ENCODE measurements at places on chromosomes 11 and 22.

GRCh38 chr11:131877246-131877942, 507.0 kb downstream of the NTM start:
- no peak for DNase-seq

GRCh38 chr11:134668076-134668475, 256.0 kb upstream of the B3GAT1 start:
- no peak for DNase-seq

GRCh38 chr11:85923455-85923854, 68.3 kb downstream of the CCDC83 start:
- DNase-seq: no peak

GRCh38 chr11:78662811-78663210, 88.1 kb upstream of the NARS2 start:
- no peak for DNase-seq

GRCh38 chr11:21018248-21018647, 348.9 kb downstream of the NELL1 start:
- no peak for DNase-seq

- DNase-seq: no peak
These were observed 11.4 kb upstream of the ARHGEF17 start for GRCh38 chr11:73296501-73297230.

DNA sequence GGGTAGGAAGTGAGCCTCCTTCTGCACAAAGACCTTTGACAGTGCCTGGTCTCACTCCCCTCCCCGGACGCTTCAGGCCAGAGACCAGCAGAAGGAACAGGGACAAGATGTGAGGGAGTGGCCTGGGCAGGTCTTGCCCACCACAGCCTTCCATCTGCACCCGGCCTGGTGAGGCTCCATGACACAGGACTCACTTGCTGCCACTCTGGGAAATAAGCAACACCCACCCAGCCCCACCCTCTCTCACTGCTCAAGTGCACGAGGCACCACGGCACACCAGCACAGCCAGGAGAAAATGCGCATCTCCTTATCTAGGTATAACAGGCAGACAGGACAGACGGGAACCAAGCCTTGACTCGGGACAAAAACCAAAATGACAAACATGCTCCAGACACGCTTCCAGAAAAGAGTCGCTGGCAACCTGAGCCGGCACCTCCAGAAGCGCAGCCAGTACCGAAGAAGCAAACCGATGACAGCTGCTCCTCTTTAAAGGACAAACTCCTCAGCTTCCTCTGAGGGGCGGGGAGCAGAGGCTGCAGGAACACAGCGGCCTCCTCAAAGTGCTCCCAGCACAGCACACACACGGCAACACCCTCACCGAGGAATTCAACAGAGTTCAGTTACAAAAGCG, 41.7 kb downstream of the BRD1 start:
- DNase-seq: no peak

- no peak for DNase-seq
These were observed 80.1 kb downstream of the IGLL1 start for GRCh38 chr22:23499845-23500500.

- peak; percentile 92 for DNase-seq
These were observed 35.7 kb downstream of the CELSR1 start for GRCh38 chr22:46501701-46502100.

DNA sequence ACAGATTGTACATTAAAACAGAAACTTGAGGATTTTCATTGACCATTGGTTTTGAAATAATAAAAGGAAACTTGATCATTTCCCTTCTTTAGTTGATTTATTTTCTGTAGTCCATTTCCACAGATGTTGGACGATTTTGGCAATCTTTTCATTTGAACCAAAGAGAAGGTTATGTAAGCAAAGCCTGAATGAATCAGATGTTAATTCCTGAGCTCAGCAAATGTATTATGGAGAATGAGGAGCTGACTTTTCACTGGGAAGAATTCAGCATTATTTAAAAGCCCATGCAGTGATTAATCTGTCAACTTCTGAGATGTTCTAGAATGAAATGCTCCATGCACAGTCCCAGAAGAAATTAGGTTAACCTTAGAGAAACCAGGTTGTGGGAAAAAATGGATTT, 29.0 kb downstream of the ELMOD1 start:
- DNase-seq: peak; percentile 57

GRCh38 chr11:62324731-62325556, 12.3 kb upstream of the ASRGL1 start:
- DNase-seq: peak; percentile 9

Data from stromal cell of bone marrow (primary cell).